ENCODE measurements at places on chromosomes 4 and X.

DNA sequence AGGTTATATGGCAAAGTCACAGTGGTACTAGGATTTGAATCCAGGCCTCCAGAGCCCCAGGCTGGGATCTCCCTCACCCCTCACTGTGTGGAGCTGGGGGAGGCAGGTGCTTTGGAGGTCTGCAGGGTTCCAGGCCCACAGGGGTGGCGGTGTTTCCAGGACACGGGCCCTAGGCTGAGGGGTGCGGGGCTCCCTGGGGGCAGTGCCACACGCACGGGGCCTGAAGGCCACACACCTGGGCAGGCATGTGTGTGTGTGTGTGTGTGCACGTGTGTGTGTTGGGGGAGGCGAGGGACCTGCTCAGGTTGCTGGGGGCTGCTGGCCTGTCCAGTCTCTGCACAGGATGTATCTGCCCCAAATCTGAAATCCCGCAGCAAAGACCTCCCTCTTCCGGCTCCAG is 18.8 kb downstream of the SH3TC1 start:
- DNase-seq, result no peak

DNA sequence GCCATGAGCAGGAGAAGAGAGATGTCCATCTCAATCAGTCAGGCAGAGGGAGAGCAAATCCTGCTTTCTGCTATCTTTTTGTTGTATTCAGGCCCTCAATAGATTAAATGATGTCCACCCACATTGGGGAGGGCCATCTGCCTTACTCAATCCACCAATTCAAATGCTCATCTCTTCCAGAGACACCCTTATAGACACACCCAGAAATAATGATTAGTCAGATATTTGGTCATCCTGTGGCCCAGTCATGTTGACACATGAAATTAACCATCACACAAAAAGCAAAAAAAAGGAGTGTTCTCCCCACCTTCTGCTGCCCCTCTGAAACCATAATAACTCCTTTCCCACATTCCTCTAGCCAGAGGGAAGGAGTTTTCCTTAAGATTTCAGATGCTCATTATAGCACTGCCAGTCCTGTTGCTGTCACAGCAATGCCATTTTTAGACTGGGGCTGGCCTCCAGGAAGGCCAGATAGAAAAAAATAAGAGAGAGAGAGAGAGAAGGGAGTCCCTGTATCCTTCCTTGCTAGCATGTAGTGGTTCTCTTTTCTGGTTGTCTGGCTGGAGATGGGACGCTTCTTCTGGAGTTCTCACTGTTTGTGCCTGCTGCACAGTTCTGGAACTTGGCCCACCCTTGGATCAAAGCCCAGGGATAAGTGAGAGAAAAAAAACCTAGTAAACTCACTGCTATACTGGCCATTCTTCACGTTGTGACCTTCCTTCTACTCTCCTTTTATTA is 177.7 kb downstream of the RBM46 start:
- DNase-seq, result no peak

GRCh38 chr4:99013402-99013843 is 17.9 kb downstream of the METAP1 start:
- DNase-seq, result no peak

DNA sequence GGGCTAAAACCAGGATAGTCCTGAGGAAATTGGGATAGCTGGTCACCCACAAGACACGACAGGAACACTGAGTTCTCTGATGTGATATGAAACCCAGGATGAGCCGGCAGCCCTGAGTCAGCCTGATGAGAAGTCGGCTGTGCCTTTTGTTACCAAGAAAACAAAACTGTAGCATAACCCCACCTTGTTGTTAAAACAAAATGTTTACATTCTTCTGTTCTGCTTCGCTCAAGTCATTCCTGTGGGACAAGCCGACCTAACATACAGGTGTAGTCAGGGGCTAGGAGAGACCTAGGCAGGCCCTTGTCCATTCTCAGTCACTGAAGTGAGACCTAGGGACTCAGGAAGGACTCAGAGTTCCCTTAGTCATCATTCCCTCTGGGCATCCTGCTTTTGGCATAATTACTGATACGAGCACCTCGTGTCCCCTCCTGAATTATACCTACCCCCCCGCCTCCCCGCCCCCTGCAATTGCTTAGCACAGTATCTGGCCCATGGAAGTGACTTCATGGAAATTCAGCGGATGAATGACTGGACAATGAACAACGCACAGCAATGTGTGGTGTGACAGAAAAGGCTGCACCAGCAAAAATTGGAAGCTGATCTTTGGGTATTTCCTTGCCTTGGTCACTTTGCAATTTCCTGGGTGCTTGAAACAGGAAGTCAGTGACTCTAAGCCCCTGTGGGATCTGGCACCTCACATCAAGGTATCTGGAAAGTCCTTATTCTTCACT is 31.9 kb upstream of the TLR2 start:
- peak; percentile 0 for DNase-seq

DNA sequence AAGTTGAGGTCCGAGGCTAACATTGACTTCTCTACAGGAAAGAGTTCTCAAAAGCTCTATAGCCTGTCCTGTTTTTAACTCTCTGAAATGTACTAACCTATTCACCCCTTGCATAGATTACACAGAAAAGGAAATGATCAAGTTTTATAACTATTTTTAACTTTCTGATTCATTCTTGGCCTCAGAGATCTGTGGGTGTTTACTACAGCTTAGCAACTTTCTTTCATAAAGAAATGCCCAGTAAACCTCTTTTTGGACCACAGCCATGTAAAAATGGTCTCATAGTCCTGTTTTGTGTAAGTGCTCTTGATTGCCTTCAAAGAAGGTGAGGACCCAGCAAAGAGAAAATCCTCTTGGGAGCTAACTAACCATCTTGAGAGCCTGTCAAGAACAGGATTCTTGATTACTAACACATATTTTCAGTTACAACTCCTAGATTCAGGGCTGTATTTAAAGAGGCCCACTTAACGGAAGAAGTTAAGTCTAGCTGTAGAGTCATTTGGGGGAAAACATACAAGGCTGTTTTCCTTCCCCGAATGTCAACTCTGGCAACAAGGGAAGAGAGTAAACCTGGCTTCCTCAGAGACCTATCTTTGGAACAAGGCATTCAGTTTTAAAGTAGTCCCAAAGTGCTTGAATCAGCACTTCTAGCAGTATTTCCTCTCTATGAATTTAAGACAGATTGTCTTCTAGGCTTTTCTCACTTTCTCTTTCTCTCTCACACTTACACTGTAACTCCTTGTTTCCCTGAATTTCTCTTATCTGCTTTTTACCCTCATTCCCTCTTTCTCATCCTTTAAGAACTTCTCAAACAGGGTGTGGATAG is 78.2 kb downstream of the IL21 start:
- no peak for DNase-seq
